ENCODE measurements at places on chromosomes 4 and X. TPM values are rescaled to one million over a fixed set of nuclear protein-coding genes. Genes with fewer than 3 reads are reported as not detected.

DNA sequence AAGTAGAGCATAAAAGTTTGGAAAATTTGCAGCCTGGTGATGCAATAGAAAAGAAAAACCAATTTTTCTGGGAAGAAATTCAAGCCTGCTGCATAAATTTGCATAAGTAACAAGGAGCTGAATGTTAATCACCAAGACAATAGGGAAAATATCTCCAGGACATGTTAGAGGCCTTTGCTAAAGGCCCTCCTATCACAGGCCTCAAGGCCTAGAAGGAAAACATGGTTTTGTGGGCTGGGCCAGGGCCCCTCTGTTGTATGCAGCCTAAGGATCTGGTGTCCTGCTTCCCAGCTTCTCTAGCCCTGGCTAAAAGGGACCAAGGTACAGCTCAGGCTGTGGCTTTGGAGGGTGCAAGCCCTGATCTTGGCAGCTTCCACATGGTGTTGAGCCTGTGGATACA, 6.2 kb upstream of the RTL3 start:
- no peak for DNase-seq

DNA sequence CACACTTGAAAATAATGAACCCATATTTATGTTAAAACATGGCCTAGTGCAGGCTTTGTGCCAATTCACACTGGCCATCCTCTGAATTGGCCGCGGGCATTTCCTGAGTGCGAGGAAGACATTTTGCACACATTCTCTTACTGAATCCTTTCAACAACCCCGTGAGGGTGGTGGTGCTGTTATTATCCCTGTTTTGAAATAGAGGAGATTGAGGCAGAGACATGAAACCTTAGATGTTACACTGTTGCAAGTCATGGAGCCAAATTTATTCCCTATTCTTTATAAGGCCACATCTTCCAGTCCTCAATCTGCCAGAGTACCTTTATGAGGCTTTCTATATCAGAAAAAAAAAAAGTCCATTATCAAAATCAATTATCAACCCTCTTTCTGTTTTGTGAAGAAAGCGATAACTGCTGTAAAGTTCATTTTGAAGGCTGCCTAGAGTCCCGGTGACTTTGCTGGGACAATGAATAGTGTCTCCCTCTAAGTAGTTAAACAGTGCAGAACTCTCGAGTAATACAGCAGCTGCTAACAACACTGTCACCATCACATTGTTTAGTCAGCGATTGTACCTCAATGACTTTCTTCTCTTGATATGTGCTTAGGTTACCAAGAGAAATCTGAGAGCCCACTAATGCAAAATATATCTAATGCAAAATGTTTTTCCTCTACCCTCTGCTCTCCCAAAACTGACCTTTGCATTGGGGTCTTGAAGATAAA, 242.3 kb upstream of the PPARGC1A start:
- no peak for DNase-seq

- DNase-seq, result no peak
These were observed 22.4 kb upstream of the NEIL3 start for GRCh38 chr4:177287255-177287654.

DNA sequence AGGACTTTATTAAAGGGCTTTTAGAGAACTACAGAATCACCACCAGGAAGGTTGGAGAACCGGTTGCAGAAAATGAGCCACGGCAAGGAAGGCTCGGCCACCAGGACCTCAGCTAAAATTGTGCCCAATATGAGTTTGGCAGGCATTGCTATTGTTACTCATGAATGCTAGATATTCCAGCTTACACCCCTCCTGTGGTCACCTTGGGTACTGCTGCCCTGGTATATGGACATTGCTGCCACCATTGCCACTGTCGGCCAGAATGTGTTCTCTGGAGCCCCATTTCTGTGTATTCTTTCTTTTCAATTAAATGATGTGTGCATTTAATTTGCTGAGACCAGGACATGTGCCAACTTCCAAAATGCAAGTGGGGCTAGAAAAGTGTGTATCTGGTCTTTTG, 626.7 kb upstream of the BOD1L1 start:
- DNase-seq, result peak; percentile 39

GRCh38 chr4:8132947-8133705, 25.5 kb downstream of the ABLIM2 start:
- no peak for DNase-seq

Gene FAM47A
- not detected for total RNA-seq

Gene ODAPH
- total RNA-seq, result 0.48 TPM

Gene TRAPPC11
- total RNA-seq, result 29.0 TPM

Data from hepatocyte (in vitro differentiated cells).